ENCODE measurements at places on chromosomes 5 and 9. TPM values are rescaled to one million over a fixed set of nuclear protein-coding genes. Genes with fewer than 3 reads are reported as not detected.

DNA sequence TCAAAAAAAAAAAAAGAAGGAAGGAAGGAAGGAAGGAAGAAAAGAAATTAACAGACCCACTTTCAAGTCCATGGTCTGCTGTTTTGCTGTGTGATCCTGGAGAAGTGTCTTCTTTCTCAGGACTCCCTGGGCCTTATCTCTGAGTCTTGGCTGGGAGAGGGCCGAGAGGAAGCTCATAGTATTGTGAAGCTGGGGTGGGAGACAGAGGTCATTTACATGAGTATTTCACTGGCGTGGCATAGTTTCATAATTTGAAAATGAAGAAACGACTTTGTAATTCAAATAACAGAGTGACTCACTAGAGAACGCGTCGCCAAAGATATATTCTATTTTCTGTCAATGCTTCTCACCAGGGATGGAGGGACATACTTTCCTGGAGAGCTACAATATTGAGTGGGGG is 2.4 kb upstream of the C9orf50 start:
- DNase-seq: no peak

DNA sequence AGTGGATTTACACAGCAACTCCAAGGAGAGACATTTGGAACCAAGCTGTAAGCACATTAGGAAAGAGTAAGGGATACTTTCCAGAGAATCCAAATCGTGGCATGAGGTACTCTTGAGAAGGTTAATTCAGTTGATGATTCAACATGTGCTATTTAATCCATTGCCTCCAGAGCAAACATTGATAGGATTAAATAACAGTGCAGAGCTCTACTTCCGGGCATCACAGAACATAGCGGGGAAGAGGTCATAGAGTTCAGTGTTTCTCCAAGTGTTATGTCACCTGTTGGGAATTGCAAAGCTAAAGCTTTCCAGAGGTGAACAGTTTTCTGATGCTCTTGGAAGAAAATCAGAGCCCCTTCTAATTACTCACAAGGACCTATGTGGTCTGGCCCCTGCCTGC is 127.5 kb downstream of the PPP2R2B start:
- no peak for DNase-seq

- no peak for DNase-seq
Observed at GRCh38 chr9:89518466-89519365, 20.8 kb upstream of the SEMA4D start.

DNA sequence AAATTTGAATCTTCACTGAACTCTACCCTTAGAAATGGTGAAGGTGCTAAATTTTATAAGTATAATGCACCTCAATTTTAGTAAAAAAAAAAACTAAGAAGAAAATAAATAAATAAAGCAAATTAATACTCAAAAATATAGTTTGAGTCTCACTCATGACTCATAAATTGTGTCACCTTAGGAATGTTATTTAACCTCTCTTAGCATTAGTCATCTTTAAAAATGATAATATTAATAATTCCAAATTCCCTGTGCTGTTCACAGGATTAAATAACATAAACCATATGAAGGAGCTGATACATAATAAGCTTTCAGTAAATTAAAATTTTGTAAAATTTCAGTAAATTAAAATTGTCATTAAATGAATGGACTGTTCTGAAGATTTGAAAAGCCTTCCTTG is 339.8 kb upstream of the RGMB start:
- DNase-seq: no peak

- DNase-seq: no peak
Observed at GRCh38 chr9:91047529-91047928, 245.9 kb downstream of the SYK start.

Gene ZSWIM6
- polyA plus RNA-seq: 22.3 TPM

- DNase-seq: no peak
Observed at GRCh38 chr5:33075731-33076130, 364.6 kb downstream of the NPR3 start.

Gene SLC6A18
- 1.3 TPM for polyA plus RNA-seq
